ENCODE measurements at places on chromosomes 5 and 9.

DNA sequence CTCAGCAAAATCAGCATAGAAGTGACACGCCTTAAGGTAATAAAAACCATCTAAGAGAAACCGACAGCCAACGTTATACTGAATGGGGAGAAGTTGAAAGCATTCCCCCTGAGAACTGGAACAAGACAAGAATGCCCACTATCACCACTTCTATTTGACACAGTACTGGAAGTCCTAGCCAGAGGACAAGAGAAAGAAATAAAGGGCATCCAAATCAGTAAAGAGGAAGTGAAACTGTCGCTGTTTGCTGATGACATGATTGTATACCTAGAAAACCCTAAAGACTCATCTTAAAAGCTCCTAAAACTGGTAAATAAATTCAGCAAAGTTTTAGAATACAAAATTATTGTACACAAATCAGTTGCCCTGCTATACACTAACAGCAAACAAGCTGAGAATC is 393.3 kb downstream of the KIF4B start:
- no peak for DNase-seq

GRCh38 chr9:95025213-95026147 is 292.0 kb downstream of the FANCC start:
- no peak for DNase-seq

- DNase-seq: no peak
Observed at GRCh38 chr5:7010591-7010990, 297.4 kb downstream of the TENT4A start.

GRCh38 chr5:148224117-148224742 is 14.1 kb upstream of the MARCOL start:
- no peak for DNase-seq

GRCh38 chr5:170941788-170942187 is 80.0 kb downstream of the RANBP17 start:
- DNase-seq: no peak

DNA sequence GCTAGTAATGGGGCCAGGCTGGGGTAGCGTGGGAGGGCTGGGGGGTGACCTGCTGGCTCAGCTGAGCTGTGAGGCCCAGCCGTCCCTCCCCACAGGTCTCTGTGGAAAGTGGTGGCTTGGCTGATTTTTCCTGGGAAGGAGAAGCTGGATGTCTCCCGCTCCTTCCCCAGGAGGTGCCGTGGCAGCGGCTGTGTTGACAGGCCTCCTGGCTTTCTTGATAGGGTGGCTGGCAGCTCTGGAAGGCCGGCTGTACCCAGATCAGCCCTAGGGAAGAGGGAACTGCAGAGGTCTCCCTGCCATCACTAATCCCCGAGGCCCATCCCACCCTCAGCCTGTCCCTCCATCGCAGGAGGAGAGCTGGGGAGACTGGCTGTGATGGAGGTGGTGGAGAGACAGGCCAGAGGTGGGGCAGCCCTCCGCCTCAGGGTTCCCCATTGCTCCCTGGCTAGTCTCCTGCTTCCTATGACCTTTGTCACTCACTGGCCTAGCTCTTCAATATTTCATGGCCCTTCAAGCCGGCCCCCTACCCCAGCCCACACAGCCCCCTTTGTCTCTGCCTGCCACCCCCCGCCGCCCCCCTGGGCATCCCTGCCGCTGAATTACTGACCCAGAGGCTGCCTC is 6.8 kb downstream of the CXXC5 start:
- DNase-seq: no peak

GRCh38 chr5:16935231-16936149 is 598 bp downstream of the MYO10 start:
- no peak for DNase-seq

GRCh38 chr9:114834386-114834785 is 28.5 kb upstream of the TNFSF15 start:
- DNase-seq: no peak

DNA sequence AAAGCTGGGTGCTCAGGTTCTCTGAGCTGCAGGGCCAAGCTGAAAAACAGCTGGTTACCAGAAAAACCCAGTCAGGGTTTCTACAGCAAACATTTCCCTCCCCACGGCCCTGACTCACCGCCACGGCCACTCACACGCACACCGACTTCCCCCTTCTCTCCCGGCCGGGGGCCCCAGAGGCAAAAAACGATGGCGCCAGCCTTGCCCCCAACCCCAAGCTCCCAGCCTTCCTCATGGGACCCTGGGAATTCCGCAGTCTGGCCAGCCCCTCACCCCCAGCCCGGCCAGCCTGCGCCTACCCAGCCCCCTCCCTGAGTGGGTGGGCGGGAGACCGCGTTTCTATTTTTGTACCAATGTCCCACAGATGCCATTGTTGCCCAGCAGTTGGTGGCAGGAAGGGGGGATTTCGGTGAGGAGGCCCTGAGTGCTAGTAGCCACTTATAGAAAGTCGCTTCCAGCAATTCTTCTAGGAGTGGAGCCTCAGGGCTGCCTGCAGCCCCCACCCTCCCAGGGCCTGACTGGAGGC is 18.4 kb downstream of the ENG start:
- no peak for DNase-seq

DNA sequence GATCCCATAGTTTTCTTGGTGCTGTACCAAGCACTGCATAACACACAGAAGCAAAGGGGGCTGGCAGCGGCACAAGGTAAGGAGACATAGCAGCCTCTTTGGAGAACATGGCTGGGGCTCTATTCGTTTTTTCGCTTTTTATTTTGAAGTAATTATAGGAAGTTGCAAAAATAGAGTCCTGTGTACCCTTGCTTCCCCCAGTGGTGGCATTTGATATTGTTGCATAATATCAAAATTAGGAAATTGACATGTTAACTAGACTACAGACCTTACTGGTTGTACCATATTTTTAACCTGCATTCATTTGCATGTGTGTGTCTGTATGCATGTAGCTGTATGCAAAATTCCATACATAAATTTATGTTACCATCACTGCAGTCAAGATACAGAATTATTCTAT is 6.6 kb upstream of the UBQLN1 start:
- DNase-seq: no peak

Measured in stimulated activated CD8-positive, alpha-beta memory T cell treated with anti-CD3 and anti-CD28 coated beads, Interleukin-7, amount 100 ng/mL, for 4 hours (primary cell).